ENCODE measurements at places on chromosomes 13 and 19.

DNA sequence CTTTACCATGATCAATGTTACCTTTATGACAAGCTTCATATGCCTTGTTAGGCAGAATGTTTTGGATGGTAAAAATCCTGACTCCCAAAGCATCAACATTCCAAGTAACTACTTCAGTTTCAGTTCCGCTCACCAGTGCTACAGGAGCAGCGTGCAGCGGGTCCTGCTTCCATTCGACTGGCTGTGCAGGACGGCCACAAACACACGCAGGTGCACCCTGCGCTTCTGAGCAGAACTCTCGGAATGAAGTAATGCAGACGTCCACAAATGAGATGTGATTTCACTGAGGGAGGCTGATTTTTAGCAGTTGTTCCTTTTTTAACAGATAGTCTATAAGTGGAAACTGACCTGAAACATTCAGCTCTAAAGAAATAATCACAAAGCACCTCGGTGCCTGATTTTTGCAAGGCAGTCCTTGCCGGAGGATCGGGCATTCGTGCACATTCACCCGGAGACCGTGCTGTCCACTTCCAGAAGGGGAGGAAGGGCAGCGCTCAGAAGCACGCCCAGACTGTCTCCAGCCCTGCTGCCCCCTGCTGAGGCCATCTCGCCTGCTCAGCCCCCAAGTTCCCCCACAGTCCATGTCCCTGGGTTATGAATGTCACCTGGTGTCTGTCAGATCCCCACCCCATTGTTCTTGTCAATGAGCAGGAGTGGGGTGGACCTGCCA is 85.8 kb downstream of the RAB20 start:
- no peak for DNase-seq

GRCh38 chr13:29733147-29733611 is 117.2 kb downstream of the UBL3 start:
- no peak for DNase-seq

DNA sequence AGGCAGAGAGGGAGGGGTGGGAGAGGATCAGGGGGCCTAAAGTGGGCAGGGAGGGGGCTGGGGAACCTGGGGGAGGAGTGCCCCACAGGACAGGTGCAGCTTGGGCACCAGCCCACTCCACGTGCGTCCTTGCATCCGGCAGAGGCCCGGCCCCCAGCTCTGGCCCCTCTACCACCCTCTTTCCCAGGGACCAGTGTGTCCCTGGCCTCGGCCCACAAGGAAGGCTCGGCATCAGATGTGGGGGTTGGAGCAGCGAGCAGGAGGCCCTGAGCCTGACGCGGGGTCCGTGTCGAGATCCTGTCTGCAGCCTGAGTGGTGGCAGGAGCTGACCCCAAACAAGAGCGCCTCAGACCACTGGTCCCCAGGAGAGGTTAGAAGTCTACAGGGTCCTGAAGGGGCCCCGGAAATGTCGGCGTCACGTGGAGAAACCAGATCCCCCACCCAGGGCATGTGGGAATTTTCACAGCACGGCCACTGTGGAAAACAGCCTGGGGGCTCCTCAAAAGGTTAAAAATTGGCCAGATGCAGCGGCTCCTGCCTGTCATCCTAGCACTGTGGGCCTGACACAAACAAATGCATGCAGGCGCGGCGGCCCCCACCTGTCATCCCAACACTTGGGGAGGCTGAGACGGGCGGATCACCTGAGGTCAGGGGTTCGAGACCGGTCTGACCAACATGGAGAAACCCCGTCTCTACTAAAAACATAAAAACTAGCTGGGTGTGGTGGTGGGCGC is 21.5 kb downstream of the SHC2 start:
- no peak for DNase-seq

DNA sequence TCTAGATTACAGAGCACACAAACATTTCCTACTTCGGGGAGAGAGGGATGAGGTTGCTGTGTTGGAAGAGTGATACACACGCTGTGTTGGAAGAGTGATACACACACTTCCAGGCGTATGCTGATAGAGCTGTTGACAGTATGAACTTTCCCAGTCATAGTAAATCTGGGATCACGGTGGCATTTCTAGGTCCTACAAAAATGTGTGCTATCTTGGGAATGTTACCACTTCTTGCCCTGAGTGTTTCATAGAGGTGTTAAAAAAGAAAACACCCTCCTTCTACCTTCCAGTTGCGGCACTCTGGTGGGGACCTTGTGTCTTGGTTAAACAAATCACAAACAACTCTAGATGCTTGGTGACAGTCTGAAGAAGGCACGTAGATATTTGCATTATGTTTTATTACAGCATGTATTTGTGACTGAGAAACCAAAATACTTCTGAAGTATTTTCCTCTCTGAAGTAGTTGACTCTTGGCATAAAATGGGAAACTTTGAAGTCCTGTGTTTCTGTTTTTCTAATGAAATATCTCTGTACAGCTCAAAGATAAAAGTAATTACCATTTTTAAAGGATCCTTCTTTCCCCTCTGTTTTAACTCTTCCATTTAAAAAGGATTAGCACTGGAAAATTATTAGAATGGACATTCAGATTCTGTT is 52.5 kb downstream of the ARHGAP35 start:
- no peak for DNase-seq

DNA sequence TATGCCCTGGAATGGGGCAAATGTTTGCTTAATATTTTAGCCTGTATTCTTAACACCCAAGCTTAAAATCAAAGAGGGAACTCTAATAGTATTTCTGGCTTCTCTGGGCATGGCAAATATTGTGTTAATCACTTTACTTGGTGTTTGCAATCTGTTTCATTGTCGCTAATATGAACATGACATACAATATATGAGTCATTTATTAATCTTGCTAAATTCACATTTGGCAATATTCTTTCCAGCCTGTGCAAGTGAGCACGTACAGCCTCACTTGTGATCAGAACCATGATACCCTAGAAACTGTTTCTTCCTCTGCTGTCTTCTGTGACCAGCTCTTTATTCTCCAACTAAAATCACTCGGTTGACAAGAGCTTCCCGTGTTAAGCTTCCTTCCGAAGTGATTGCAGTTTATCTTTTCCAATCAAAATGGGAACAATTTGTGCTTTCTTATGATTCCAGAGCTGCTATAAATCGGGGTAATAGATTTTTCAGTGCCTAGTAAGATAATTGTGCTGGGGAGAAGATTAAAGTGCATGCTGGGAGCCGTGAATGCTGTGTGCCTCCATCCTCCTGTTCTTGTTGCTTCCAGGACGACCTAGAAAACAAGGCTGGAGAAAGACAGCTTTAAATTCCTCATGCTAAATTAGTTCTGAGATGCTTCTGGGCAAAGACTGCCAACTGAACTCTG is 153.0 kb upstream of the TMTC4 start:
- no peak for DNase-seq

All from hematopoietic multipotent progenitor cell (in vitro differentiated cells).